ENCODE measurements at places on chromosomes 5 and 9.

DNA sequence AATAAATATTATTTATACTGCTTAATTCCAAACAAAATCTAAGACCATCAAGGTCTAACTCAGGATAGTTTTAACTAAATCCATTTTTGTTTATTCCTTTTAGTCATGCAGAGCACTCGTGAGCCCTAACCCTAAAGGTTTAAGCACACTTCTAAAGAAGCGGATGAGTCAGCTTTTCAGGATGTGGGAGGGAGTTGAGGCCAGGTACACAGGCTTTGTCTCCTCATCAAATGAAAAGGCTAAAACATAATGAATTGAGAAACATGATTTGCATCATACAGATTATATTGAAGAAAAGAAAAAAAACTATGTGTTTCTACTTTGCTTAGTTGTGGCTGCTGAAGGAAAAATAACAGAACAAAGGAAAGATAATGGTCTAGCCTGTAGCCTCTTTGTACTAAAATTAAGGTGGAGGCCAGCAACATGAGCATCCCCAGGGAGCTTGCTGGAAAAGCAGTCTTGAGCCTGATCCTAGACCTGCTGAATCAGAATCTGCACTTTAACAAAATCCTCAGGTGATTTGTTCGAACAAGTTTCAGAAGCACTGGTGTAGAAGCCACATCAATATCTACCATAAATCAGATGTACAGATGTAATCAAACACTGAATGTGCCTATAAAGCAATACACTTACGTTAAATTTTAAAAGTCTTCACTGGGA lies 21.1 kb upstream of the ISCA1 start:
- DNase-seq: no peak

- DNase-seq: no peak
Measured at GRCh38 chr5:145661737-145662485, 173.2 kb downstream of the PRELID2 start.

DNA sequence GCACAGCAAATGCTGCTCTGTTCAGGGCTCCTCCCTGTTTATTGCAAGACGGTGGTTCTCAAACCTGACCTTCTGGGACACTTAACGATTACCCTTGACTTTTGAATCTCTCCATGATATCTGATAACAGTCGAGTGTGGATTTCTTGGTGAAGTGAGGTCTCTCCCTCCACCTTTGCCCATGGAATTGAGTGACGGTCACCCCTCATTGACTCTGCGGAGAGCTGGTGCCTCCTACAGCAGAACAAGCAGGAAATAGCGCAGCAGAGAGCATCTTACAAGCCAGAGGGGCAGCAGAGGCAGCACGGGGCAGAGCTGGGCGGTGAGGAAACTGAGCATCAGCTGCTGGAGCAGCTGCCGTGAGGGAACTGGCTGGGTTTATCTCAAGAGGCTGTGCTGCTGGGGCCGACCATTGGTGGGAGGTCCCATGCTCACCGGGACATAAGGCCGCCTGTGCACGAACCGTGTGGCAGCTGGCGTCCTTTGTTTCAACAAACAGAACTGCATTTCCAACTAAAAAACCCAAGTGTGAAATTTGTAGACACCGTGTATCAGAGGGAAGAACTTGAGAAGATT lies 189.8 kb downstream of the MTRR start:
- no peak for DNase-seq

DNA sequence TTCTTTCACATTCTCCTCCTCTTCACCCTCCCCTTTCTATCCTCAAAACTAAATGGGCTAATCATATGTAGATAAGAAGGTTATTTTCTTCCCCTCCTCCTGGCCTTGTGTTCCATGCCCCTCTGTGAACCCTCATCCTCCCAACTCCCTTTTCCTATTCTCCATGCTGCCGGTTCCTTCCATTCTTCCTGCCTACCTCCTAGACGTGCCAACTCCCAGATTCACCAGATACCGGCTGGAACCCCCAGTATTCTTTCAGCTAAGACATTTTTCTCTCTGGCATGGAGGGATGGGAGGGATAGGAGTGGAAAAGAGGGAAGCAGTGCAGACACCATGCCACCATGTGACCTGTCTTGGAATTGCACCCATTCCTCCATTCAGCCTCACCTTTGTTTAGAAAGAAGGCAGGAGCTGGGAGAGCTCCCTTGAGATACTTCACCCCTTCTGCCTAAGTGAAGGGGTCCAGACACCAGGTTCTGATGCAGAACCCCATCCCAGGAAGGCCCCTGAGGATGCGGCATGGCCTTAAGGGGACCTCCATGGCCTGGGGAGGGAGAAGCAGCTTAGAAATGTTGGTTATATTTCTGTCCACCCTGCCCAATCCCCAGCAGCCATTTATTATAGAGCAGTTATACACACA lies 4.8 kb downstream of the DNAJB5 start:
- DNase-seq: peak; percentile 75

DNA sequence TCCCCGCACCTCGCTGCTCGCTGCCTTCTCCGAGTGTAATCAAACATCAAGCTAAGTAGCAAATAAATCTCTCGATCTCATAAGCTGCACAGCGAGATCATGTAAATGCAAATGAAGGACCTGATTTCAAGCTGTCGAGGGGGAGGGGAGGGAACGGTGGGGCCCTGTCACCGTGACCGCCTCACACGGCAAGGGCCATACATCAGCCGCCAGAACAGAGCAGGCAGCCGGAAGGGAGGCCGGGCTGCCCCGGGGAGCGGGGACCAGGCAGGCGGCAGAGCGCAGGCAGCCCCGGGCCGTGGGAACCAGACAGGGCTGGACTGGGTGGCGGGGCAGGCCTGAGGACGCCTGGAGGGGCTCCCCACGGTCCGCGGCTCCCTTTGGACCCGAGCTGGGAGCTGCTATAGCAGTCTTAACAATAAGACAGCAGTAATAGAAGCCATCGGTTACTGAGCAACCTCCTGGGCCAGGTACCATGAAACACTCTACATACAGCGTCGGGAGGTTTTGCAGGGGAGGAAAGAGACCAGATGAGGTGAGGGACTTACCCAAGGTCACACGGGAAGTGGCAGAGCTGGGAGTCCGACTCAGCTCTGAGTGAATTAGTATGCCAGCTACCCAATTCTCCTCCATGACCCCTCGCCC lies 76.8 kb downstream of the CFAP77 start:
- no peak for DNase-seq

Measured in 8988T (cell line).